ENCODE measurements at places on chromosomes 4 and X.

DNA sequence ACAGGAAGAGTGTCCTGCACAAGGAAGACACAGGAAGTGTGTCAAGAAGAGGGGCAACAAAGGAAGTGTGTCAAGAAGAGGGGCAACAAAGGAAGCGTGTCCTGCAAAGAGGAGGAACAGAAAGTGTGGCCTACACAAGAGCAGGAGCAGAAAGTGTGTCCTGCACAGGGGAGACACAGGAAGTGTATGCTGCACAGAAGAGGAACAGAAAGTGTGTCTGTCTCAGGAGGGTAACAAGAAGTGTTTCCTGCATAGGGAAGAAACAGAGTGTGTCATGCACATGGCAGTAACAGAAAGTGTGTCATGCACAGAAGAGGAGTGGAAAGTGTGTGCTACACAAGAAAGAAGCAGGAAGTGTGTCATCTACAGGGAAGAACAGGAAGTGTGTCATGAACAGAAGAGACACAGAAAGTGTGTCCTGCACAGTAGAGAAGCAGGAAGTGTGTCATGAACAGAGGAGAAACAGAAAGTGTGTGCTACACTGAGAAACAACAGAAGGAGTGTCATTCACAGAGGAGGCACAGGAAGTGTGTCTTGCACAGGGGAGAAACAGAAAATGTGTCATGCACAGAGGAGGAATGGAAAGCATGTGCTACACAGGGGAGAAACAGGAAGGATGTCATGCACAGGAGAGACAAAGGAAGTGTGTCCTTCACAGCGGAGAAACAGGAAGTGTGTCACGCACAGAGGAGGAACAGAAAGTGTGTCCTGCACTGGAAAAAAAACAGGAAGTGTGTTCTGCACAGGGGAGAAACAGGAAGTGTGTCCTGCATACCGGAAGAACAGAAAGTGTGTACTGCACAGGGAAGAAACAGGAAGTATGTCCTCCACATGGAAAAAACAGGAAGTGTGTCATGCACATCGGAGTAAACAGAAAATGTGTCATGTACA lies 526.4 kb upstream of the PRKX start:
- H3K36me3 ChIP-seq: no peaks in the 10 kb centered on the region
- no peaks in the 10 kb centered on the region for H3K4me1 ChIP-seq
- H3K27ac ChIP-seq: no peak overlapping the region
- no peak overlapping the region for H3K4me3 ChIP-seq
- no peaks in the 10 kb centered on the region for H3K27me3 ChIP-seq

- no peak for DNase-seq
- H3K36me3 ChIP-seq: no peaks in the 10 kb centered on the region
- H3K4me3 ChIP-seq: no peak overlapping the region
These were observed 166.1 kb downstream of the BCOR start for GRCh38 chrX:39931529-39932282.

GRCh38 chrX:18034945-18035344 lies 173.8 kb upstream of the RAI2 start:
- H3K4me1 ChIP-seq: no peaks in the 10 kb centered on the region
- no peaks in the 10 kb centered on the region for H3K27me3 ChIP-seq
- DNase-seq: no peak

DNA sequence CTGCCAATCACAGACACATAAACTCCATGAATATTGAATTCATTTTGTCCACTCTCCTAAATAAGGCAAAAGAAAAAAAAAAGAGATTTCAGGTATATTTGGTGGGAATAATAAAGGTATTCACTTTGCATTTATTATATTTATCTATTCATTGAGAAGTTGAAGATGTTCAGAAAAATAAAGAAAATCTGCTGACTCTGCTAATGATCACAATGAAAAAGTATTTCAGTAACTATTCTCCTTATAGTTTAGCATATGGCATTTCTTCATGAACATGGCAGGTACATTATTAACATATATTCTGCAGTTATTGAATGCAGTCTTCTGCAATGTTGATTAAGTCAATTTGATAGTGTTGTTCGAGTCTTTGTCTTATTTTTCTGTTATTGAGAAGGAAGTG lies 202.5 kb upstream of the ANKRD50 start:
- no peak overlapping the region for H3K27ac ChIP-seq
- H3K27me3 ChIP-seq: no peaks in the 10 kb centered on the region
- no peak overlapping the region for H3K4me3 ChIP-seq
- H3K36me3 ChIP-seq: no peaks in the 10 kb centered on the region
- no peaks in the 10 kb centered on the region for H3K4me1 ChIP-seq
- no peak for DNase-seq

GRCh38 chrX:71909956-71910355 lies 689 bp upstream of the NHSL2 start:
- H3K36me3 ChIP-seq: no peaks in the 10 kb centered on the region
- no peak for DNase-seq
- H3K27me3 ChIP-seq: peaks cover 10% of the 10 kb centered on the region
- no peak overlapping the region for H3K27ac ChIP-seq
- H3K4me1 ChIP-seq: peaks cover 4% of the 10 kb centered on the region

GRCh38 chr4:66574145-66574978 lies 904.1 kb upstream of the EPHA5 start:
- H3K27ac ChIP-seq: no peak overlapping the region
- DNase-seq: peak; percentile 44
- peaks cover 27% of the 10 kb centered on the region for H3K4me1 ChIP-seq
- H3K4me3 ChIP-seq: no peak overlapping the region

All from SJSA1 (cell line).